ENCODE measurements at places on chromosomes 4 and X.

DNA sequence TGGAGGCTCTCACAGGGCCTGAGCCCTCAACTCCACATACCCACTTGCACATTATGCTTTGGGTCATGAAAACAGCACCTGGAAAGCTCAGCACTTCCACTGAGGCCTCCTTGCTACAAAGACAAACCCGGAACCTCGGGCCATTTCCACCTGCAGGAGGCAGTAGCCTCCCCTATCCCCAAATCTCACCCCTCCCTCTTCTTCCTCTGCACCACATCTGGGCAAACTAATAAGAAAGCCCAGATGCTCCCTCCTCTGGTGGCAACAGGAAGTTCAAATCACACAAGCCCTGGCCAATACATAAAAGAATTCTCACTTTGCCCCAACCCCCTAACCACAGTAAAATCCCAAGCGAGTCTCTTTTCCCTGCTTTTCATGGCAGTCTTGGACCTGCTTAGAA is 136.4 kb downstream of the MAPK10 start:
- no peak for DNase-seq

DNA sequence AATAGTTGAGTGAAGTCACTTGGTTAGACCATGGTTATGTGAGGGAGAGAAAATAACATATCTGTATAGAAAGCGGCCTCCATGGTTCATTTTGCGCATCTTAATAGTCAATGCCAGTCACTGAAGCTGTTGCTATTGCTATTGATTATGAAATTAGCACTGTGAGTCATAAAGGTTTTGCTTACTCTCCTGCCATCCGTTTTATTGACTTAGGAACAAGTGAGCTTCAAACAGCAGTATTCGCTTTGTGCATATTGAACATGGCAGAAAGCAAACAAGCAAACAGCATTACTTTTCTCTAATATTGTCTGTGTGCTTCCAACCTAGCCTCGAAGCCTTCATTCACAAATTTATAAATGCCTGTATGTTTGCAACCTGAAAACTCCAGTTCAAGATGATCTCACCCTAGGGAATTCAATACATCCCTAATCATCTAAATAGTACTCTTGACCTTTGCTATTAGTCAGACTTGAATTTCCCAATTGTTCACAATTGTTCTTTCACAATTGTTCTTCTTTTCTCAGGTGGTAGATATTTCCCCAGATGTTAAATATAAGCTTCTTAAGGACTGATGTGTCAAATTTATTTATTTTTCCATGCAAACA is 55.9 kb upstream of the GABRA2 start:
- DNase-seq: no peak

DNA sequence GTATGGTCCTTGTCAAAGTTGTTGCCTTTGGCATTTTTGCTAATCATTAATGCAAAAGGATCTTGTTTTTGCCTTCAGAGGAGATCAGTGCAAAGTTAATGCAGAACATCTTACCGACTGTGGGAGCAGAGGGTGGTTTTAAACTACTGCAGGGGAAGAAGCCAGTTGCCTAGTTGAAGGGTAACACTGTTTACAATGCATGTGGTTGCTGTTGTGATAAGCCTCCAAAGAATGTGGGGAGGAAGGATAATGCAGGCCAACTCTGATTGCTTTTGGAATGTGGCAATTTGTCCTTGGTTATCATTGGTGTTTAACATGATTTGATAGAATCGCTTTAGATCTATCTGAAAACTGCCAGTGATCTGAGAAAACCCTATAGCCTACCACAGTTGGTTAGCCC is 204.3 kb upstream of the TLL1 start:
- no peak for DNase-seq

DNA sequence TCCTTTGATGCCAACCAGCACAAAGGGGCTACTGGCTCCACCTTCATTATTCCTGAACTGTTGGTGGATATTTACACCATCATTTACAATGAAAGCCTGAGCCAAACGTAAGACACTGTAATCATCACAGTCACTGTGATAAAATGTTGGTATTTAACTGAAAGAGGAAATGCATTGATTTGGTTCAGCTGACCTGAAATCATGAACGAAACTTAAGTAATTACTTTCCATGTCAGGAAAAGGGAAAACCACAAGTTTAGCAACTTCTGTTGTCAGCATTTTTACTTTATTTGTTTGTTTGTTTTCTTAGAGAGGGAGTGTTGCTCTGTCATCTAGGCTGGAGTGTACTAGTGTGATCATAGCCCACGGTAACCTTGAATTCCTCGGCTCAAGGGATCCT is 247.8 kb upstream of the FAM47A start:
- no peak for DNase-seq

DNA sequence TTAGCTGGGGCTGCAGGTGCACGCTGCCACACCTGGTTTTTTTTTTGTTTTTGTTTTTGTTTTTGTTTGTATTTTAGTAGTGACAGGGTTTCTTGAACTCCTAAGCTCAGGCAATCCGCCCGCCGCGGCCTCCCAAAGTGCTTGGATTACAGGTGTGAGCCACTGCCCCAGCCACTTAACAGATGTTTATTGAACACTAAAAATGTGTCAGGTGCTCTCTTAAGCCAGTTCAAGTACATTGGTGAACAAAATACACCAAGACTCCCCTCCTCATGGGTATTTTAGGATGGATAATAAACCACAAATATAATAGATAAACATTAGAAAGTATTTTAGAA is 69.9 kb downstream of the TRAPPC11 start:
- no peak for DNase-seq
